ENCODE measurements at places on chromosomes 13 and 19.

GRCh38 chr19:48970923-48971395 is 5.8 kb downstream of the FTL start:
- DNase-seq: peak; percentile 80

GRCh38 chr13:113565526-113566226 is 18.9 kb upstream of the TFDP1 start:
- no peak for DNase-seq

- DNase-seq: peak; percentile 52
These were observed 365 bp downstream of the PPP6R1 start for GRCh38 chr19:55258476-55258827.

DNA sequence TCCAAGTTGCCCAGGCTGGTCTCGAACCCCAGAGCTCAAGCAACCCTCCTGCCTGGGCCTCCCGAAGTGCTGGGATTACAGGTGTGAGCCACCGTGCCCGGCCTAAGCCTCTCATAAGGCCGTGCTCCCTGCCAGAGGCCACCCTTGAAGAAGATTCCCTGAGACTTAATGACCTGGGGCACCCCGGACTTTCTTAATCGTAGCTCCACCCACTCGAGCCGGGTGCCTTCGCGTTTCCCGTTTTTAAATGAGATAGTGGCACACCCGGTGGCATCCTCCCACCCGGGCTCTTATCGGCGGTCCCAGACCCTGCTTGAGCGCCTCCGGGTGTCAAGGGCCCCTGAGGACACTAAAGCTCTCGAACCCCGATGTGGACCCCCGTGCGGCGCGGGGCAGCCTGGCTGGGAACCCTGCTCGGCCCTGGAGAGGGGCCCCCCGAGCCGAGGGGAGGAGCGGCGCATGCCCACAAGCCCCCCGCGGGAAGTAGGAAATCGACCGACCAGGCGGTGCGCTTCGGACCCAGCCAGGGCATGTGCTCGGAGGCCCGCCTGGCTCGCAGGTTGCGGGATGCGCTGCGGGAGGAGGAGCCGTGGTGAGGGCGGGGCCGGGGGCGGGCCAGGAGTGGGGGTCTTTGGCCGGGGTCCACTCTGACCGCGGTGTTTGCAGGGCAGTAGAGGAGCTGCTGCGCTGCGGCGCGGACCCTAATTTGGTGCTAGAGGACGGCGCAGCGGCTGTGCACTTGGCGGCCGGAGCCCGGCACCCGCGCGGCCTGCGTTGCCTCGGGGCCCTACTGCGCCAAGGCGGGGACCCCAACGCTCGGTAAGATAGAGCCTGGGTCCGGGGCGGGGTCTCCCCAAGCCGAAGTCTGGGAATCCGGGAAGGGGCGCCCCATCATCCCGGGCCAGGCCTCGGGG is at the start of gene ANKLE1:
ANKLE1 (plus strand) TSS at position 511 of the 914 bp plus-strand sequence; CDS start at position 531, 20 bp downstream.
- DNase-seq: no peak

- no peak for DNase-seq
These were observed 26.8 kb upstream of the MTIF3 start for GRCh38 chr13:27476943-27477703.

DNA sequence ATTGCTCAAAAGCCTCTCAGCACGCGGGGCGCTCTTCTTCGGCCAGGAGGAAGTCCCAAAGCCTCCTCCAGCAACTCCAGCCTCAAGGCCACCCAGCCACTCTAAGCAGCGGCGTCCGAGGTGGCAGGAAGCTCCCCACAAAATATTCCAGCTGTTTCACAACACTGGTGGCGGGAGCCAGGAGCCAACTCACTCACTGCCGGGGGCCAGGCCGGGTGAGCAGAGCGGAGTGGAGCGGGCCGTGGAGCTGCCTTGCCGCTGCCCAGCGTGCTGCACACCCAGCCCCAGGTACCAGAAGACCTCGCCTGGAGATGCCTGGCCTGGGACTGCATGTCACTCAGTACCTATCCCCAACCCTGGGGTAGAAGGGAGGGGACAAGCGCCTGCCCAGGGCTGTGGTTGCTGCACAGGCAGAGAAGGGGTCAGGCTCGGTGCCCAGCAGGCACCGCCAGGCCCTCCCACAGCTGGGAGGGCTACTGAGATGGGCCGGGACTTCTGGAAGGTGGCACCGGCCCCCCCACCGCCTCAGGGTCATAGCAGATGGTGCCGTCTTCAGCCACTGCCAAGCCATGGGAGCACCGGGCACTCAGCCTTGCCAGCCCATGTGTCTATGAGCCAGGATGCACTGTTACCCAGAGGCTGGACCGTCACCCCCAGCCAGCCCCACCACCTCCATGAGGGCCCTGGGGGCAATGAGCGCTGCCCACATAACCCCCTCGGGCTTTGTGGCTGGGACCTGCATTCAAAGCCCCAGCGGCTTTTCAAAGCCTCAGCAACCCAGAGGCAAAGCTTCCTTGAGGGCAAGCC is 59.2 kb downstream of the MLLT1 start:
- DNase-seq: no peak

GRCh38 chr13:98273067-98273823 is 96.2 kb upstream of the RNF113B start:
- no peak for DNase-seq

GRCh38 chr19:1156305-1156801 is 17.7 kb downstream of the SBNO2 start:
- DNase-seq: no peak

DNA sequence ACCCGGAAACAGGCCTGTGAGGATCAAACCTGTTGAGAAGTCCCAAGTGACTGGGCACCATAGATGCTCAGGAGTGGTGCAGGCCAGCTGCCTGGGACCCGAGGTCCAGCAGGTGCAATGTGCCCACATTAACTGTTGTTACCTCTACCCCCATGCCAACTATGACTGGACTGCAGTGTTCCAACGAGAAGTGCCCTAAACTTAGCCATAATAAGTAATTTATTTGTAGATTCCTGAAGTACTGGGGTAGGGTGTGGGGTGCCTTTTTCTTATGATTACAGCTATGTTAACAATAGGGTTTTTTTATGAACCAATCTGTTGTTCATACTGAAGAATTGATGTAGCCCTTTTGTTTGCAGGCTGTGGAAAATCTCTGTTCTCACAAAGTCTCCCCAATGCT is 9.2 kb downstream of the CUL4A start:
- no peak for DNase-seq

DNA sequence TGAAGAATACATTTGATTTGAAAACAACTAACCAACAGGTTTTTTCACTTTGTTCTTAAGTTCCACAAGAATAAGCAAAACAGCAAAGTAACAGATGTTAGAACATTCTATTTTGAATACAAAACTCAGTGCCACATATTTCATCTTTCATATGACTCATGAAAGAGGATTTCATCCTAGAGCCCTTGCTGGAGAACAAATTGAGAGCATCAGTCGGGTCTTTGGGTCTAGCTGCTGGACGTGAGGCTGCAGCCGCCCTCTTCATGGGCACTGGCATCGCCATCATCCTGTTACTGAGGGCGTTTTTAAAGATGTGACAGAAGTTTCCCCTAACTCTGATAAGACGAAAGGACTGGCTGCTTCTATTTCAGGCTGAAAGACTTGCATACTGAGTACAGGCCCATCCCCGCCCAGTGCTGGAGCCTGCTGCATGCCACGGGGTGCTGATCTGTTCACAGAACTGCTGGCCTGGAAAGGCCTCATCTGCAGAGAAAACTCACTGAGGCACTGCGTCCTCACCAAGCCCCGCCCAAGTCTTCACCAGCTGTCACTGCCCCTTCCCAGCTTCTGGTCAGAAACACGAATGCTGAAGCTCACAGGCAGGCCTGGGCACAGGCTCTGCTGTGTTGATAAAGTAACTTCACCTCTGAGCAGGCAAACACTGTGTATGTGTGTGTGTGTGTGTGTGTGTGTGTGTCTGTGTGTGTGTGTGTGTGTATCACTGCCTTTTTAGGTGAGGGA is 101.4 kb downstream of the TUBGCP3 start:
- no peak for DNase-seq
